Stimulated activated CD4-positive, alpha-beta T cell treated with anti-CD3 and anti-CD28 coated beads, Interleukin-4, amount 100 ng/mL, for 48 hours (primary cell): ENCODE measurements at places on chromosomes 2 and 18.

DNA sequence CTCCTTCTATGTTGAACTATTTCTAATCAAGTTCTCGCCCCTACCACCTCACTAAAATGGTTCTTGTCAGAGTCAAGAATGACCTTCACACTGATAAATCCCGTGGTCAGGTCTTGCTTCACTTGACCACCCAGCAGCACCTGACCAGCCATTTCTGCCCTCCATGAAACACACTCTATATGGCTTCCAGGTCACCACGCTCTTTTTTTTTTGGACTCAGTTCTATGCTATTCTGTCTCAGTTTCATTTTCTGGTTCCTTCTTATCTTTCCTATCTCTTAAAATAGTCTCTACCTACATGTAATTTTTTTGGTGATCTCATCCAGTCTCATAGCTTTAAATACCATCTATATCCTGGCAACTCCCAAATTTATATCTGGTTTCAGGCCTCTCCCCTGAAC, 11.4 kb downstream of the EIF2AK3 start:
- DNase-seq = no peak

- DNase-seq = no peak
Observed at GRCh38 chr2:227597998-227598397, 695 bp upstream of the SCYGR2 start.

- DNase-seq = no peak
Observed at GRCh38 chr2:113160962-113161361, 12.8 kb upstream of the PSD4 start.

GRCh38 chr18:77014538-77014937, 118.0 kb downstream of the MBP start:
- no peak for DNase-seq

DNA sequence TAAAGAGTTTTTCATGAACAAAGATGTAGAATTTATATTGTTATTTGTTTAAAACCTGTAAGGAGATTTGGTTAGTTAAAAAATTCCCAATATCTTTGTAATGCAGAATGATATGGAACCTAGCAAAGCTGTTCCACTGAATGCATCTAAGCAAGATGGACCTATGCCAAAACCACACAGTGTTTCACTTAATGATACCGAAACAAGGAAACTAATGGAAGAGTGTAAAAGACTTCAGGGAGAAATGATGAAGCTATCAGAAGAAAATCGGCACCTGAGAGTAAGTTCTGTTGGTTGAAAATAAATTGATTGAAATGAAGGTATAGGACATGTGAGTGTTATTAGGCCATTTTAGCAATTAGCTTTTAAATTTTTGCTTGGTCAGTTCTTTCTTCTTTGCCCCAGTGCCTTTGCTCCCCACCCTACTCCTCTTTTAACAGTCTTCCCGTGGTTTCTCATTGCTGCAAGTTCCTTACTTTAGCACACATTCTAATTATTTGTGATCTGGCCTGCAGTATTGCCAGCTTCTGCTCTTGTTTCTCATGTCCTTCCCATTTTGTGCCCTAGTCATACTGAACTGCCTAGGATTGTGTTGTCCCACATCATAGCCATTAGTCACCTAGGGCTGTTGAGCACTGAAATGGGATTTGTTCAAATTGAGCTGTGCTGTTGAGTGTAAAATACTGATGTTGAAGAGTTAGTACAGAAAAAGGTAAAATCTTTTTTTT, 36.6 kb downstream of the VAPA start:
- DNase-seq = no peak

DNA sequence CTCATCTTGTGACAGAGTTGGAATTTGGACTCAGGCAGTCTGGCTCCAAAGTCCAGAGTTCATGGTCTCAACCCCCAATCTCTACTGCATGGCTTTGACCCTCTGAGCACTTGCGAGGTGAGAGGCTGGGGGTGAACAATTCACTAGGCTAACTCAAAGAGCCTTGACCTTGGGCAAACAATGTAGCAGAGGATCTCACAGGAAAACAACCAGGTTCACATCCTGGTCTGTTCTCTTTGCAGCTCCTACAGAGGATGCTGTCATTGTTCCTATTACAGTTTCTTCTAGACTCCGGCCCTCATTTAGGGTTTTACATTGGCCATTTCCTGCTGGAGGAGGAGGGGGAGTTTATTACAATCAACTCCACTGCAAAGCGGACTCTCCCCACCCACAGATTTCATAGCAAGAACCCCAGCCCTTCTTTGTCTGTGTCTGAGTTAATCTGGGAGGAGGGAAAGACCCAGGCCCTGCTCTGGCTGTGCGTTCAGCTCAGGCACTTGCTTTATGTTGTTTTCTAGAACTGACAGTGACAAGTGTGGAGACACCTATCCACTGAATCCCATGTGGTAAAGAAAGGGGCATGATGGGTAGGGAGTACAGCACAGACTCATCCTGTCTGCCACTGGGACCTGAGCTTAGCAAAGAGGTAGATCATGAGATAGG, 101.6 kb downstream of the LBH start:
- DNase-seq = peak; percentile 55

- no peak for DNase-seq
Observed at GRCh38 chr2:217941339-217941738, 61.5 kb downstream of the TNS1 start.

DNA sequence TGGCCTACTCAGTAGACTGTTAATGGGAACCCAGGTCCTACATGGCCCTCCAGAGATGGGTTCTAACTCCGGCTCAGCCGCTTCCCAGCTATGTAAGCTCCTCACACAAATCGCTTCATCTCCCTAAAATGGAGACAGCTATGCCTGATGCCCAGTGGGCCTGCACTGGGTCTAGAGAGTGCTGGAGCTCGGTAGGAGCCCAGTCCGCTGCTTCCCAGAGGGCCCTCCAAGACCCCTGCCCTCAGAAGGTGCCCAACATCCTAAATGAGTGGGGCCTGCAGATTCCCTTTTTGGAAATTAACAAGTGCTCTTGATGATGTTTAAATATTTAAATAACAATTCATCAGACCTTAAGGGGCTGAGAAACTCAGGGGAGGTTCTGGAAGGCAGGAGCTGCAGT, 47.1 kb downstream of the HS1BP3 start:
- no peak for DNase-seq
